ENCODE measurements at places on chromosomes 12 and 14.

DNA sequence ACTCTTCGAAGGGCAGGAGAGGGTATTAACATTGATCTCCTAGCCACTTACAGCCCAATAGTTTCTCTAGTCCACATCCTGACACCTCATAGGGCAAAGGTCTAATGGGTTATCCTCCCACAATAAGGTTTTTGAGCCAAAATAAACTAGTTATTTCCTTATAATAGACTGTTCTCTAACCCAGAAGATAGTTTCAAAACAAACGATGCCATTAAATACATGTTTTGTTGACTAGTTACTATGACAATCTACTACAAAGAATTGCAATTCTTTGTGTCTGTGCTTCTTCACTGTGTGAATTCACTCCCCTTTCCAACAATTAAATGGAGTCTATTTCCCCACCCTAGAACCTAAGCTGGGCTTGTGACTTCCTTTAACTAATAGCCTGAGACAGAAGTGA lies 6.4 kb upstream of the ACTR10 start:
- DNase-seq: no peak

DNA sequence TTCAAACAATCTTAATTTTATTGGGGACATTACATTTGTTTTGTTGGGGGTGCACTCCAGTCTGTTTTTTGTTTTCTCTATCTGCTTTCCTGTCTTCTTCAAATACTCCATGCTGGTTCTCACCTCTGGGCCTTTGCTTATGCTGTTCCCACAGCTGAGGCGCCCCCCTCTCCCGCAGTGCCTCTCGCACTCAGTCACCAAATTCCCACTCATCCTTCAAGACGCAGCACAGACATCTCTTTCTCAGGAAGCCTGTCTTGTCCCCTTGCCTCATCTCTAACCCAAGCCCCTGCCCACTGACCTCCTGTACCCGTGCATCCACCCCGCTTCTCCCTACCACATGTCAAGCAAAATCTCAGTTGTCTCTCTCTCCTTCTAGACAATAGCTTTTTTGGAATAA lies 43.7 kb upstream of the PRMT8 start:
- DNase-seq: peak; percentile 45

GRCh38 chr12:26108915-26109314 lies 15.9 kb downstream of the BHLHE41 start:
- no peak for DNase-seq

DNA sequence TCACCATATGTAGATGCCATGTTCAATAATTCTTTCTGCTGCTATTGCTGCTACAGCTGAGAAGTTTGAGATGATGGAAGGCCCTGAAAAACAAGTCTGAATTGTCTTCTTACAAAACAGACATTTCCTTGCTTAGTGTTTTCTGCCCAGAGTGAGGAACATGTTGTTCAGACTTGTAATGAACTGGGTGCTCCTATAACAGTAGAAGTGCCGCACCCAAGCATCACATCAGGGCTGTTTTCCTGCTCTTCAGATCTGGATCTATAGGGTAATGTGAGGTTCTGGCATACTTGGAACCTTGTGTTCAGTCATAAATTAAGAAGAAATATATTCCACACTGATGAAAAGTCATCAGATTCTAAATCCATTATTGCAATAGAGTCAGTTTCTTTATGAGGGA lies 171.9 kb upstream of the DIO2 start:
- no peak for DNase-seq

- no peak for DNase-seq
These were observed 45.5 kb downstream of the GIT2 start for GRCh38 chr12:109950625-109951024.

All from RWPE2 (cell line).